Epithelial cell of proximal tubule (primary cell): ENCODE measurements at places on chromosomes 2 and 18.

DNA sequence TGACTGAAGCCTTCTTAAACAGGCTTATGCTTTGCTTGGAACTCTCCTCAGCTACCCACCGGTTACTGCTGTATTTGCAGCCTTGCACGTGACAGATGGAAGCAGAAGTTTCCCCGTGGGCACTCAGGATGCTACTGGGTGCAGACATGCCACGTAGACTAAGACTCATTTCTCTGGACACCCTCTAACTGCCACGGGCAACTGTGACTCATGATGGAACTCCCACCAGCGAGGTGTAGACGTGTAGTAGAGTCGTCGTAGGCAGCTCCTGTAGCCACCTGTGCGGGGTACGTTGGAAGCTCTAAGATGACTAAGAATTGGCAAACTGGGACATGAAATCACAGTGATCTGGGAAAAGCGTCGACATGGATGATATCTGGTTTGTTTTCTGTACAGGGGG is 27.5 kb downstream of the TSHZ1 start:
- DNase-seq: no peak

- DNase-seq: no peak
Observed at GRCh38 chr2:172230889-172231401, 128.2 kb upstream of the DLX2 start.

GRCh38 chr2:120863661-120864320 is 128.1 kb downstream of the GLI2 start:
- no peak for DNase-seq

GRCh38 chr18:30689216-30689615 is 353.3 kb downstream of the DSC3 start:
- DNase-seq: no peak

GRCh38 chr18:46067438-46068007 is 4.5 kb downstream of the PSTPIP2 start:
- DNase-seq: no peak

DNA sequence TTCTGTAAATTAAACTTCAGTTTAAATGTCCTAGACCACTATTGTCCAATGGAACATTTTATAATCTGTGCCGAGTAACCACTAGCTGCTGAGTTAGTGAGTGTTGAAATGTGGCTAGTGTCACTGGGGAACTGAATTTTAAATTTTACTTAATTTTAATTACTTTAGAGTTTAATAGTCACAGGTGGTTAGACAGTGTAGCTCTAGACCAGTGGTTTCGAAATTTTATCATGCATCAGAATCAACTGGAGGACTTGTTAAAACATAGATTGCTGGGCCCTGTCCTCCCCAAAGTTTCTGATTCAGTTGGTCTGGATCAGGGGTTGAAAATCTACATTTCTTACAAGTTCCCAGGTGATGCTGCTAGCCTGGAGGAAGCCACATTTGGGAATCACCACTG is 110.4 kb downstream of the FMNL2 start:
- no peak for DNase-seq

- no peak for DNase-seq
Observed at GRCh38 chr2:120016800-120017199, 3.9 kb downstream of the EPB41L5 start.

DNA sequence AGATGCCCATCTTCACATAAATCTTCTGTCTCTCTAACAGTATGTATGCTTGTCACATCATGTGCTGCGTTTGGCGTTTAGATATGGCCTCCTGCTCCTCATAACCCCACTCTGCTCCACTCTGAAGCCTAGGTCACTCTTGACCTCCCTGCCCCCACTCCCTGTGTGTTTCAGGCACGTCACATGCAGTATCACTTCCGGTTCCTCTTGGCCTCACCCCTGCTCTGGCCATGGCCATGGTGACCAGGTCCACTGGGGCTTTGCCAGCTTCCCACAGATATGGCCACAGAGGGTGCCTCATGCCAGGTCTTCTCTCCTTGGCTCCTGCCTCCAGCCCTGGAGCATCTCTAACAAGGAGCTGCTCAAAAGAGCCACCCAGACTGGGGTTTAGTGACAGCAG is 160.0 kb downstream of the RNF152 start:
- no peak for DNase-seq
